ENCODE measurements at places on chromosomes 16 and 17.

GRCh38 chr16:70694868-70695218 lies 9.0 kb upstream of the MTSS2 start:
- no peak for DNase-seq

DNA sequence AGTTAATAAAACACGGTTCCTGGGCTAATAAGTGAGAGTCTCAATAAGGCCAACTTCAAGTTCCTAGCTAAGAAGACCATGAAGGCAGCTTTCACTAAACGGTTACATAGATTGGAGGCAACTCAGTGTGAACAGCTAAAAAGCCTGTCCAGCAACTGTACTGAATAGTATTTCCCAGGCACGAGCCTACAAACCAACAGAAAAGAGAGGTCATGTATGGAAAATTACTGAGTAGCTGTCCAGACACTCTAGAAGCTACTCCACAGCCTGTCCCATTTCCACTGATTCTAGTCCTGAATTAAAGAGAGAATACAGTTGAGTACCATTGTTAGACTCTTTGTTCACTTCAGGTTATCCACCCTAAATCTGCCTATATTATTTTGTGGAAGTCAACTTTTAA lies 36.5 kb upstream of the C17orf78 start:
- no peak for DNase-seq

DNA sequence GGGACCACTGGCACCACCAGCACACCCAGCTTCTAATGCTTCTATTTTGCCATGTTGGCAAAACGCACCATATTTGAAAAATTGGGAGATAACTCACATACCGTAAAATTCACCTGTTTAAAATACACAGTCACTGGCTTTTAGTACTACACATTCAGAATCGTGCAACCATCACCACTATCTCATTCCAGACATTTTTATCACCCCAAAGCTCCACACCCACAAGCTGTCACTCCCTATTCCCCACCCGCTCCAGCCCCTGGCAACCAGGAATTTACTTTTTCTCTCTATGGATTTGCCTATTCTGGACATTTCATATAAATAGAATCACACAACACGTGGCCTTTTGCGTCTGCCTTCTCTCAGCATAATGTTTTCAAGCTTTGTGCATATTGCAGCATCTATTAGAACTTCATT lies 25.0 kb downstream of the PPL start:
- DNase-seq: no peak

- DNase-seq: no peak
Measured at GRCh38 chr16:2054543-2055245, 6.9 kb downstream of the TSC2 start.

Data from activated CD4-positive, CD25-positive, alpha-beta regulatory T cell treated with anti-CD3 and anti-CD28 coated beads, Interleukin-2, amount 50 U/mL, for 16 hours (primary cell).